Neural cell (in vitro differentiated cells): ENCODE measurements at places on chromosomes 2 and 18. TPM values are rescaled to one million over a fixed set of nuclear protein-coding genes. Genes with fewer than 3 reads are reported as not detected.

FEV gene
- not detected in 2 replicates for polyA plus RNA-seq

CD28 gene
- not detected in 2 replicates for polyA plus RNA-seq

TOGARAM2 gene
- 0.10 and 0.24 TPM in 2 replicates for polyA plus RNA-seq

R3HDM1 gene
- 30.3 and 35.3 TPM in 2 replicates for polyA plus RNA-seq

TUBA4B gene
- polyA plus RNA-seq = not detected in 2 replicates

SERPINB12 gene
- not detected in 2 replicates for polyA plus RNA-seq

PTGR3 gene
- 2.9 and 5.9 TPM in 2 replicates for polyA plus RNA-seq

VIT gene
- not detected in 2 replicates for polyA plus RNA-seq

ITPRIPL1 gene
- polyA plus RNA-seq = not detected in 2 replicates

NOTO gene
- not detected in 2 replicates for polyA plus RNA-seq

DSG4 gene
- not detected in 2 replicates for polyA plus RNA-seq

EML6 gene
- polyA plus RNA-seq = 9.9 and 13.4 TPM in 2 replicates

REG3A gene
- polyA plus RNA-seq = not detected in 2 replicates

CRIM1 gene
- 6.7 and 6.8 TPM in 2 replicates for polyA plus RNA-seq

CEBPZOS gene
- polyA plus RNA-seq = 4.9 and 5.0 TPM in 2 replicates

ANKRD62 gene
- polyA plus RNA-seq = not detected in 2 replicates

PSMA8 gene
- not detected in 2 replicates for polyA plus RNA-seq

SH2D6 gene
- polyA plus RNA-seq = not detected in 2 replicates

ARHGEF33 gene
- 1.5 and 2.5 TPM in 2 replicates for polyA plus RNA-seq
